Metanephros (tissue), 2 donors: ENCODE measurements at places on chromosomes 4 and X. TPM values are rescaled to one million over a fixed set of nuclear protein-coding genes. Genes with fewer than 3 reads are reported as not detected.

CLIC2 gene
- 4.4 TPM for total RNA-seq

ADH7 gene
- total RNA-seq: not detected

ZNF81 gene
- 8.6 TPM for total RNA-seq

CNKSR2 gene
- total RNA-seq: 3.2 TPM

DRP2 gene
- 2.9 TPM for total RNA-seq

SCFD2 gene
- total RNA-seq: 27.0 TPM

GRK4 gene
- 6.7 TPM for total RNA-seq

SLC4A4 gene
- 63.1 TPM for total RNA-seq

MAGEA2B gene
- not detected for total RNA-seq

ACE2 gene
- 16.9 TPM for total RNA-seq

FABP2 gene
- total RNA-seq: not detected

PABPC5 gene
- 5.2 TPM for total RNA-seq

SLC10A6 gene
- 0.53 TPM for total RNA-seq

PAPSS1 gene
- 63.5 TPM for total RNA-seq

POU4F2 gene
- total RNA-seq: not detected
